ENCODE measurements at places on chromosomes 1 and 21. TPM values are rescaled to one million over a fixed set of nuclear protein-coding genes. Genes with fewer than 3 reads are reported as not detected.

- DNase-seq = no peak
Observed at GRCh38 chr1:109383854-109384253, 13.9 kb downstream of the SORT1 start.

- DNase-seq = no peak
Observed at GRCh38 chr1:150273311-150273710, 721 bp downstream of the C1orf54 start.

DNA sequence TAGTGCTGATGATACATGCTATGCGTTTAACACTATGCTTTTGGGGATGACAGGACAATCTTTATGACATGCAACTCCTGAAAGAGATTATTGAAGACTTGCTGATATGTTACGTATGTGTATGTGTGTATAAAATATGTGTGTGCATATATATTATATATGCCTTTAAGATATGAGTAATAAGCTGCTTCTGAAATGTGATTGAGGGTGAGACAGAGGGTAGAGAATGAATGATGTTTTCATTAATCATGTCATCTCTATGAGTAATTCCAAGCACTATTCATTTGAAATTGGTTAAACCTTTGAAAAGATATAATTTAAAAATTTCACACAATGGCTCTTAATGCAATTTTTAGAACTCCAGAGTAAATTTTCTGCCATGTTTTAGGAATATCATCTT is 5.8 kb downstream of the BCL9 start:
- no peak for DNase-seq

GRCh38 chr1:119435052-119435451 is 20.1 kb downstream of the HSD3B2 start:
- no peak for DNase-seq

DNA sequence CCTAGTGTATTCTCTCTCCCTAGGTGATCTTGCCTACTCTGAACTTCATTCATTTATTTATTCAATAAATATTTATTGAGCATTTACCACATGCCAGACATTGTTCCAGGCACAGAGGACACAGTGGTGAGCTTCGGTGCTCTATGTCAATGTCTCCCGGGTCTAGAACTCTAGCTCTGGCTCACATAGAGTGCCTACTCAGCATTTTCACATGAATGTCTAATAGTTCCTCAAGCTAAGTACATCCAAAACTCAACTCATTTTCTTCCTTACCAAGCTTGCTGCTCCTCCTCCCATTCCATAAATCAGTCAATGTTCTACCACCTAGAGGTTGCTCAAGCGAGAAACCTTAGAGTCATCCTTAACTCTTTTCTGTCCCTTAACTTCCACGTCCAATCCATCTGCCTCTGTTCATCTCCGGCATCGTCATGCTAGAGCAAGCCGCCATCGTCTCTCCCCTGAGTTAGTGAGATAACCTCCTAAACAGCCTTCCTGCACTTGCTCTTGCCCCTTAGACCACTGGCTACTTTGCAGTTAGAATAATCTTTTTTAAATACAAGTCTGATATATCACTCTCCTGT is 67.5 kb downstream of the TMEM53 start:
- DNase-seq = no peak

- no peak for DNase-seq
Observed at GRCh38 chr1:55179177-55179835, 35.9 kb downstream of the USP24 start.

- DNase-seq = no peak
Observed at GRCh38 chr1:221888218-221888617, 146.3 kb upstream of the DUSP10 start.

DNA sequence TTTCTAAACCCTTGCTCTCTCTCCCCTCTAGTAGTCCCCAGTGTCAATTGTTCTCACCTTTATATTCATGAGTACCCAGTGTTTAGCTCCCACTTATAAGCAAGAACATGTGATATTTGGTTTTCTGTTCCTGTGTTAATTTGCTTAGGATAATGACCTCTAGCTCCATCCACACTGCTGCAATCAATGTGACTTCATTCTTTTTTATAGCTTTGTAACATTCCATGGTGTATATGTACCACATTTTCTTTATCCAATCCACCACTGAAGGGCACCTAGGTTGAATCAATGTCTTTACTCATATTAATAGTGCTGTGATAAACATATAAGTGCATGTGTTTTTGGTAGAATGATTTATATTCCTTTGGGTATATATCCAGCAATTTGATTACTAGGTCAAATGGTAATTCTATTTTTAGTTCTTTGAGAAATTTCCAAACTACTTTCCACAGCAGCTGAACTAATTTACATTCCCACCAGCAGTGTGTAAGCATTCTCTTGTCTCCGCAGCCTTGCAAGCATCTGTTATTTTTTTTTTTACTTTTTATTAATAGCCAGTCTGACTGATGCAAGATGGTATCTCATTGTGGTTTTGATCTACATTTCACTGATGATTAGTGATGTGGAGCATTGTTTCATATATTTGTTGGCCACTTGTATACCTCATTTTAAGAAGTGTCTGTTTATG is 277.8 kb downstream of the LTN1 start:
- no peak for DNase-seq

- DNase-seq = no peak
Observed at GRCh38 chr1:59990470-59990869, 63.9 kb upstream of the CYP2J2 start.

GRCh38 chr1:205493241-205494085 is 11.0 kb upstream of the CDK18 start:
- no peak for DNase-seq

DNA sequence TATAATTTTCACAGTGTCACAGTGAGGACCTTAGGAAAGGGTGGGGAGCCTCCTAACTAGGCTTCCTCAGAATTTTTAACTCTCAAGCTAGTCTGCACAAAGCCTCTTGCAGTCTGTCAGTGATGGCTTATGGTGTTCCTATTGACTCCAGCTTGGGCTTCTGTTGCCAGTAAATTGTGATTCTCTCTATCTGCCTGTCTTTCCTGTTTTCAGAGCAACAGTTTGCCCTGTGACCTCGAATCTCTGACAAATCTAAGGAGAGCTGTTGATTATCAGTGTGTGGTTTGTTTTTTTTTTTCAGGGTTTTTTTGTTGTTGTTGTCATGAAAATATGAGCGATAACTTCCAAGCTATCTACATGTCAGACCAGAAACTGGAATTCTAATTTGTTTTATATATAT is 423.2 kb upstream of the B3GALT2 start:
- no peak for DNase-seq

DNA sequence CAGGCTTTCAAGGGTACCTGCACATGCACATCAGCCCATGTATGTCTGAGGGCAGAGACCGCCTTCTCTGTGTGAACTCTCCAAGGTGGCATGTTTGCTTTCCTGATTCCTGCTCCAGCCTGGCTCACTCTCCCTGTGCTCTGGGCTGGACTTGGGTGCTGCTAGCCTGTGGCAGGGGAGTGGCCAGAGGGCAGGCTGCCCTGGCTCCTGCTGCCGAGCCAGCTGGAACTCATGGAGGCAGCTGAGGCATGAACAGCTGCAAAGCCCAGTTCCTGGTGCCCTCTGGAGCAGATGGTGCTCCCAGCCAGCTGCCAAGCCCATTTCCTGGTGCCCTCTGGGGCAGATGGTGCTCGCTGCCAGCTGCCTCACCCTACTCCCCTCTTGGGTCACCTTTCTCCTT is 7.6 kb downstream of the UBL4B start:
- no peak for DNase-seq

DNA sequence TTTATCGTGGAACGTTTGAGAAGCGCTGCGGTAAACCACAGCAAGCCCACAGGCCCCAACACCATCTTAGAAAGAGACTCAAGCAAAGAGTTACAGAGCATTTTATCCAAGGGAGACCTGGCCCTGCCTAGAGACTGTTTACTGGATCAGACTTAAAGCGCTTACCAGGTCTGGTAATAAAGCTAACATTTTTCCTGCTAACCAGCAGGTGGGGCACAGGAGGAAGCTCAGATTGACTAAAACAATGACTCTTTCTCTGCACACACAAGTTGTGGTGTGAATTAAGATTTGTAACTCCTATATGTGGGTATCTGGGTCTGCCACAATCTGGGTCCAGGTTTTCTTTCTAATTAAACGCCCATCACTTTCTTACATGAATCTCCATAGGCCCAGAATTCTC is 136.5 kb upstream of the ETS2 start:
- no peak for DNase-seq

- DNase-seq = no peak
Observed at GRCh38 chr1:166164995-166165660, 1.7 kb downstream of the FAM78B start.

DNA sequence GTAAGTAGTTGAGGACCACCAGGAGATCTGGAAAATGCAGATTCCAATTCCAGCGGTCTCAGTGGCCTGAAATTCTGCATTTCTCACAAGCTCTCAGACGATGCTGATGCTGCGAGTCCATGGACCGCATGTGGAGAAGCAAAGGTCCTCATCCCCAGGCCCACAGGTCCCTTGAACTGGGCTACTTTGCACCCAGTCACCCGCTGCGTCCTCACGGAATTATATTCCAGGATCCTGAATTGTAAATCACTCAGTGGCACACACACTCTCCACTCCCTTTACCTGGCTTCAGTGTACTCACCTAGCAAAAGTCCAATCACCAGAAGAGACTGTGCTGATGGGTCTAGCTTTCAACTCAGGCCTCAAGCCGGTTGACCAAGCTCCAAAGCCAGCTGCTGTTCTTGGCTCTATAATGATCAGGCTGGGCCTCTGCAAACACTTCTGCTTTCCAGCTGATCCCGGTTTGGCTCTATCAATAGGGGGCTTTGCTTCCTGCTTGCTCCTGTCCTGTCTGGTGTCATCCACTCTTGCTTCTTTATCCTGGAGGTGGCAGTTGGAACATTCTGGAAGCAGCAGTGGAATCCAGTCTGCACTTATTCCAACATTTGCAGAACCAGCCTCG is 904 bp upstream of the RPL22 start:
- no peak for DNase-seq

GRCh38 chr21:39713905-39714304 is 31.1 kb upstream of the IGSF5 start:
- DNase-seq = no peak

- no peak for DNase-seq
Observed at GRCh38 chr1:233675446-233675845, 61.5 kb downstream of the KCNK1 start.

DNA sequence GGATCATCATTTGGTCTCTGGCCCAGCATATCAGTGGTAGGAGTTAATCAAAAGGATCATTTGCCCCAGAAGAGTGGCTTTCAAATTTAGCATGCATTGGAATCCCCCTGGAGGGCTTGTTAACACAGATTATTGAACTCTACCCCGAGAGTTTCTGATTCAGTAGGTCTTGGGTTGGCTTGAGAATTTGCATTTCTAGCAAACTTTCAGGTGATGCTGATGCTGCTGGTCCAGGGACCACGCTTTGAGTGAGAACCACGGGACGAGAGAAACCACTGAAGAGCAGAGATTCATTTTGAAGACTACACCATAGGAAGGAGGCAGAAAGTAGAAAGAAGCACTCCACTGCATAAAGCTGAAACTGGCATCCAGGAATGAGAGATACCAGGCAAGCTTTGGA is 81.3 kb upstream of the DUSP10 start:
- no peak for DNase-seq

GRCh38 chr1:49052102-49052501 is 275.4 kb upstream of the BEND5 start:
- DNase-seq = no peak

- DNase-seq = no peak
Observed at GRCh38 chr1:178267646-178268094, 173.8 kb downstream of the RASAL2 start.

DNA sequence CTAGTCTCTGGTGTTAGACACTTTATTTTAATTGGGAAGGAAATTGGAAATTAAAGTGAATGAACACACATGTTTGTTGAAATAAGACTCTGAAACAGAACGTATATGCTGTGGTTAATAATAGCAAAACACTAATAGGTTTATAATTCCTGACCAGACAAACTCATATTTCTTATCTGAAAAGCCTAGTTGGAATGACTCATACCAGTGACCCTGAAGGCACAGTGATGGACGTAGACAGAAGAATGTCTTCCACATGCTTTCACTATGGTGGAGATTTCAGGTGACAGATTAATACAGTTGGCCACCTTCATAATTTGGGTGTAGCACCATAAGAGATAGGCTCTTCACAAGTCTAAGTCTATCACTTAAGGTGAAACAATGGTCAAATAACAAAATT is 83.0 kb upstream of the COL11A1 start:
- DNase-seq = no peak

GRCh38 chr1:182283746-182284544 is 107.6 kb downstream of the GLUL start:
- DNase-seq = no peak

- DNase-seq = no peak
Observed at GRCh38 chr1:31591425-31592093, 15.2 kb downstream of the TINAGL1 start.

DNA sequence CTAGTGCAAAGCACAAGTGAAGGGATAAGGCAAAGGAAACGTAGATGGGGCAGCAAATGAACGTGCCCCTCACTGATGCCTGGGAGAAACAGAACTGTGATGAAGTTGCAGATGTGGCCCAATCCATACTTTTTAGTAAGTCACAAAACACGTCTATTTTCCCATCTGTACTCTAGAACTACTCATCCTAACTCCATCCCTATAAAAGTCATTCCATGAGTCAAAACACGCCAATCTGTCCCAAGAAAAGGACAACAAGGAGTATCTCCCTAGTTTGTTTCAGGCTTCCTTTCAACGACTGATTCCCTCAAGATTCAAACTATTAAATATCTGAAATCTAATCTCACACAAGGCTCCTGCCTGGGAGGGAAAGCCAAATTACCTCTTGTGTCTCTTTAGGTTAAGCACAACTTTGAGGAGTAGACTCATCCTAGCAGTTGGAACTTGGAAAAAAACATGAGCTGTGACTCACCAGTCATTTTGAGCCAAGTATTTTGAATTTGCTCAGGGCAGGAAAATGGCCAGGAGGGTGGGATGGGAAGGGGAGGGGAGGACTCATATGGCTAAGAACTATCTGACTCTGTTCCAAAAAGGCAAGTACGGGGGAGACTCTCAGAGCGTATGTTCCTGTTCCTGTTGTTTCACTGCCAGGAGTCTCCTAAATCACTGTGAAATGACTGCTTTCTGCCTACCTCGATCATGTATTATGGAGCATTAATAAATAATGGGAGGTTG is 214.5 kb upstream of the CAMK1G start:
- no peak for DNase-seq

GRCh38 chr1:194078765-194079164 is 892.4 kb upstream of the B3GALT2 start:
- no peak for DNase-seq

Gene PKLR
- total RNA-seq = 0.13 TPM

Gene INTS11
- total RNA-seq = 114 TPM

Gene FAM72B
- 24.9 TPM for total RNA-seq

Gene REG4
- total RNA-seq = not detected

Gene OR2W3
- not detected for total RNA-seq

Gene ITGB2
- 3.0 TPM for total RNA-seq

Gene BRDT
- total RNA-seq = not detected

Gene MATN1
- 0.59 TPM for total RNA-seq

Gene PCAT6
- 2.2 TPM for total RNA-seq

Gene OR6K3
- total RNA-seq = not detected

Measured in Panc1 (cell line).